ENCODE measurements at places on chromosomes 1 and 21.

- DNase-seq = no peak
Measured at GRCh38 chr1:10965546-10966226, 46.8 kb upstream of the TARDBP start.

- no peak for DNase-seq
Measured at GRCh38 chr1:68938051-68938666, 441.3 kb upstream of the DEPDC1 start.

- no peak for DNase-seq
Measured at GRCh38 chr21:20627594-20627993, 370.6 kb upstream of the NCAM2 start.

DNA sequence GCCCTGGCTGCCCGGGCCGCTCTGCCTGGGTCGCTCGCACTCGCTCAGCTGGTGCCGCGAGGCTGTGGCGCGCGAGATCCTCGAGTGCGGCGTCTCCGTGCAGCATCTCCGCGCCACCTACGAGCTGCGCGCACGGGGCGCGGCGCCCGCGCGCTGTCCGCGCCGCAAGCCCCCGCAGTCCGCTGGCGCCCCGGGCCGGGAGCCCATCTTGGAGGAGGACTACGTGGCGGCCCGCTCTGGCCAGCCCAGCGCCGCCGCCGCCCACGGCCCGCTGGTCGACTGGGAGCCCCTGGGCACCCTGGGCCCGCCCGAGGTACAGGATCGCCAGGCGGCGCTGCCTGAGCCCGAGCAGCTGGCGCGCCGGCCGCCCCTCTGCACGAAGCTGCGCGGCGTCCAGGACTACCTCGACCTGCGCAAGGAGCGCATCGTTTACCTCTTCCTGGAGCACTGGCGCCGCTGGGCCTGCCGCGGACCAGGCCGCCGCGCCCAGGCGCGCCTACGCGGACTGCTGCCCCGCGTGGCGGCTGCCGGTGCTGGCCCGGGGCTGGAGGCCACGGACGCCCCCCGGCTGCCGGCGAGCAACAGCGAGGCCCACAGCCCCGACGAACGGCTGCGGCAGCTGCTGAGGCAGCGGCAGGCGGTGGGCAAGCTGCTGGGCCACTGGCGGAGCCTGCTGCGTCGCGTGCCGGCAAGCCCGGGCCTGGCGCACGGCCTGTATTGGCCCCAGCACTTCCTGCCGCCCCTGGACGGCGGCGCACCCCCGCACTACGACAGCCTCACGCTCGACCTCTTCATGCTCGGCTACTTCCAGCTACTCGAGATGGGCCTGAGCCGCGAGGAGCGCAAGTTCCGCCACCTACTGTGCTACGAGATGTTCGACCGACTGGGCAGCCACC is 10.9 kb downstream of the TNFRSF25 start:
- DNase-seq = no peak

DNA sequence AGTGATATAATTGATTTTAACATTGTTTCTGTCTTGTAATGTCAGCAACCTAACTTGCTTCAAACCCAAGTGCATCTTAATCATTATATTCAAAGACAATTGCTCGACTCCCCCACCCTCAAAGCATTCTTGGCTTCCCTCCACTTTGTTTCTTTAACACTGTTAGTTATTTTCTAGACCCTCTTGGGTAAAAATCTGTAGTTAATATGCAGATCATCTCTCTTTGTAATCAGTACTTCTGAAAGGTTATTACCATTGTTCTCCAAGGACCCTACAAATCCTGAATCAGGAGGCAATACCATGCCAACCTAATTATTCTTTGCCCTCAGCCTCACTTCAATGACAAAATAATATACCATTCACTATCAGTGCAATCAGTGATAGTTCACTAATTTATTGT is 1075.7 kb downstream of the AMY1C start:
- DNase-seq = no peak

- no peak for DNase-seq
Measured at GRCh38 chr1:183206538-183207122, 20.6 kb downstream of the LAMC2 start.

- DNase-seq = peak; percentile 95
Measured at GRCh38 chr1:97137862-97138514, 416.4 kb downstream of the PTBP2 start.

DNA sequence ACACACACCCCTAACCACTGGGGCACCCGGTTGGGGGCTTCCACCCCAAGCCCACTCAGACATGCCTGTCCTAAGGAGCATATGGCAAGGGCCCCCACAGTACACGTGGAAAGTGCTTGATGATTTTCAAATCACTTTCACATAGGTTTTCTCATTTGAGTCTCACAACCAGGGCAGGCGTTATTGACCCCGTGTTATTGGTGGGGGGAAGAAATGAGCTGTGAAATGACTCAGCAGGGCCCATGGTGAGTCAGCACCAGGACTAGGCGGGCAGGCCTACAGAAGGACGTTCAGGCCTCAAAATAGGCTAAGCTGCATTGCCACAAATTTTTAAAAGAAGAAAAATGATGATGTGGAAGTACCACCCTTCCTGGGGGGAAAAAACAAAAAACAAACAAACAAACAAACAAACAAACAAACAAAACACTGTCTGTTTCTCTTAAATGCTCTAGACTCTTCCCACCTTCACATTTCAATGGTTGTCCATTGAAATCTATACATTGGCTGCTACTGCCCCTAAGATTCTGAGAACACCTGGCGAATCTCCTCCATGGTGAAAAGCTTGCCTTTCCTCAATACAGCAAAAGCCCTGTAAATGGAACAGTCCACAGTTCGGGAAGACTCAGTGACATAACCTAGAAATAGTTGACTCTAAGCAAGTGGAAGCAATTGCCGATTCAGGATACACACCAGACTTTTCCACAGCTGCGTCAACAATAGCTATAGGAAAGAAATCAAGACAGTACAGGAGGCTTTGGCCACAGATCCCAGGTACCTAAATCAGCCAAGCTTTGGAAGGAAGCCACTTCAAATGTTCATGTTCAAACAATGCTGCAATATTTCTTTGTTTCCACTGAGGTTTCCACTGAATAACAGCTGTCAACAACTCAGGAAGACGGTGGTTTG is 234.7 kb downstream of the TOMM20 start:
- no peak for DNase-seq

- DNase-seq = no peak
Measured at GRCh38 chr1:44698138-44698537, 23.6 kb downstream of the ARMH1 start.

- no peak for DNase-seq
Measured at GRCh38 chr1:93585059-93585966, 96.3 kb downstream of the BCAR3 start.

GRCh38 chr1:243438146-243438545 is 182.3 kb downstream of the SDCCAG8 start:
- DNase-seq = no peak

GRCh38 chr21:44874240-44874496 is 678 bp upstream of the PTTG1IP start:
- DNase-seq = no peak

DNA sequence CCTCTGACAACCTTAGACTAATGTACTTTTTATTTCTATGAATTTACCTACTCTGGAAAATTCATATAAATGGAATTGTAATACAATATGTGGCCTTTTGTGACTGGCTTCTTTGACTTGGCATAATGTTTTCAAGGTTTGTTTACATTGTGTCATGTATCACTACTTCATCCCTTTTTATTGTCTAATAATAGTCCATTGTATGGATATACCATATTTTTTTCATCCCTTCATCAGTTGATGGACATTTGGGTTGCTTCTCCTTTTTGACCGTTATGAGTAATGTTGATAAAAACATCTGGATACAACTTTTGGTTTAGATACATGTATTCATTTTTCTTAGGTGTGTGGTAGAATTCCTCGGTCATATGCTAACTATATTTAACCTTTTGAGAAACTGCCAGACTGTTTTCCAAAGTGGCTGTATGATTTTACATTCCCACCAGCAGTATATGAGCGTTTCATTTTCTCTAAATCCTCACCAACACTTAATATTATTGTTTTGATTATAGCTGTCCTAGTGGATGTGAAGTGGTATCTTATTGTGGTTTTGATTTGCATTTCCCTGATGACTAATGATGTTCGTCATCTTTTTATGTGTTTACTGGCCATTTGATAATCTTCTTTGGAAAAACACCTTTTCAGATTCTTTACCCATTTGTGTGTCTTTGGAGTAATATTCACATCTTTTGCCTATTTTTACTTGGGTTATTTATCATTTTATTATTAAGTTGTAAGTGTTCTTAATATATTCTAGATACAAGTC is 3.5 kb downstream of the RO60 start:
- DNase-seq = no peak

- no peak for DNase-seq
Measured at GRCh38 chr1:232593717-232594502, 36.0 kb downstream of the SIPA1L2 start.

GRCh38 chr21:43995521-43996105 is 16.5 kb upstream of the TRAPPC10 start:
- no peak for DNase-seq

DNA sequence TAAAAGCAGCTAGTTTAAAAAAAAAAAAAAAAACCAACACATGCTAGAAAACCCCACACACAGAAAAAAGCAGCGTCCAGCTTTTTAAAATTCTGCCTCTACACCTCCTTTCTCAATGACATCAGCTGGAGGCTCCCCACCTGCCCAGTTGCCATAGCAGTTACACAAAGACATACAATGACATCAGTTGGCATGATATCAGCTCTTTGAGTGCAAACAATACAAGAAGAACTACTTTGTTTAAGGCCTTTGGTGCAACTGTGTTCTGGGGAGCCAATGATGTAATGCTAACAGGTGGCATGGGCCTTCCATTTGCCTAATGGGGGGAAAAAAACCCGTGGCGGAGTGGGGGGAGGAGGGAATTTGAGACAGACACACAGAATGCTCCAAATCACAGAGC is 32.9 kb downstream of the DUSP10 start:
- DNase-seq = no peak

- DNase-seq = no peak
Measured at GRCh38 chr1:34929497-34929852, at the start of gene DLGAP3. Gene DLGAP3 (minus strand): TSS chr1:34929650. CDS start chr1:34905383, 24,267 bp downstream.

GRCh38 chr1:90135286-90135685 is 140.4 kb downstream of the ZNF326 start:
- DNase-seq = no peak

DNA sequence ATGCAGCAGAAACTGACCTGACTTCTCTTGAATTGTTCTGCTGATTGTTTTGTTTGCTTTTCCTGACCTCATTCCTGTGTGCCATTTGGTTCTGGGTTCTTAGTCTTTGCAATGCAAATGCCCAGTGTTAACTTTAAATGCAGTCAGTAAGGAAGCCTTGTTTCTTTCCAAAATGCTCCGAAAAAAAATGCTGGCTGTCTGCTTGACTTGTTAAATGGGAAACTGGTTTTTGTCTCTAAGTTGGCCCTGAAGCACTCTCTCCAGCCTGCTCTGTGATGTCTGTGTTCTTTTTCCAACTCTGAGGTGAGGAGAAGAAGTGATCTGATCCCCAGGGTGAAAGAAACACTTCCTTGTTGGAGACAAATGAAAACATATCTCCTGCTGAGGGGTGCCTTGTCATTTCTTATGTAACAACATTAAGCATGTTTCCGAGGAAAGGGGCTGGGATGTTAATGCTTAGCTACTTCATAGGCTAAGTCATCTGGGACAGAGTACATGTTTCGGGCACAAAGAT is 256.3 kb upstream of the ADGRL4 start:
- DNase-seq = no peak

DNA sequence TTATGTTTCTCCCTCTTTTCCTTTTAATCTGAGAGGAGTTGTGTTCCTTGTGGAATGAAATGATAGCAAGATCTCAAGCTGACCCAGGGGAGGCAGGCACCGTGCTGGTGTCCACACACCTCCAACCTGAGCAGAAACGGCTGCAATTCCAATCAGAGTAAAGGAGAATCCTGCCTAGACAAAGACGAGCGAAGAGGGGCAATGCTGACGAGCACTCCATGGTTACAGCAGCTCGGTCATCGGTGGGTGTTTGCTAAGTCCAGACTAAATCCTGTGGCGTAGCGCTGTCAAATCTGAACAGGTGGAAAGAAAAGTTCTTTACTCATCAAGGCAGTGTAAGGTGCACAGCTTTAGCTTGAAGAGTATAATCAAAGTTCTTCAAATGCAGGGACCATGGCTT is 74.8 kb downstream of the PLD5 start:
- no peak for DNase-seq

DNA sequence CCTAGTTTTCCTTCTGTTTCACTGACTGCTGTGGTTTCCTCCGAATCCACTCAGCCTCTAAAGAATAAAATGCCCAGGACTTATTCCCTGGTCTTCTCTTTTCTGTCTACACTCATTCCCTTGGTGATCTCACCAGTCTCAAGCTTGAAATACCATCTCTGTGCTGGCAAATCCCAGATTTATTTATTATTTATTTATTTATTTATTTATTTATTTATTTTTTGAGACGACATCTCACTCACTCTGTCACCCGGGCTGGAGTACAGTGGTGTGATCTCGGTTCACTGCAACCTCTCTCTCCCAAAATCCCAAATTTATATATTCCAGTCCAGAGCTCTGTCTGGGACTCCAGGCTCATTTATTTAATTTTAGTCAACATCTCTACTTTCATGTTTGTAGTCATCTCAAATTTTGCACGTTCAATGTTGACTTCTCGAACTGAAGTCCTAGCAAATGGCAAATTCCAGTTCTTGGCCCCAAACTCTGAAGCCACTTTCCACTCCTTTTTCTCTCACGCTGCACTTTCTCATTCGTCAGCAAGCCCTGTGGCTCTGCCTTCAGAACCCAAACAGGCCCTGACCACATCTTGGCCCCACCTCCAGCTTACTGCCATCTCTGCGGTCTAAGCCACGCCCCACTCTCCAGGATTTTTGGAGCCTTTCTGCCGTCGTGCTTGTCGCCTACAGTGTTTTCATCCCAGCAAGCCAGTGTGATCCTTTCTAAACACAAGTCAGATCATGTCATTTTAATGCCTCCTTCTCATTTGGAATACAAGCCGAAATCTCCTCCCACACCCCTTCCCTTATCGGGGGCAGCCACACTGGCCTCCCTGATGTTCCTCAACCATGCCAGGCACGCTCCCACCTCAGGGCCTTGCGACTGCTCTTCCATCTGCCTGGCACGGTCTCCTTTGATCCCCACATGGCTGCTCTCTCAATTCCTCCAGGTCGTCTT is 14.2 kb upstream of the TENT5B start:
- no peak for DNase-seq

GRCh38 chr1:203034422-203035110 is 8.3 kb downstream of the PPFIA4 start:
- no peak for DNase-seq

- DNase-seq = no peak
Measured at GRCh38 chr1:208235356-208235981, 8.7 kb downstream of the PLXNA2 start.

DNA sequence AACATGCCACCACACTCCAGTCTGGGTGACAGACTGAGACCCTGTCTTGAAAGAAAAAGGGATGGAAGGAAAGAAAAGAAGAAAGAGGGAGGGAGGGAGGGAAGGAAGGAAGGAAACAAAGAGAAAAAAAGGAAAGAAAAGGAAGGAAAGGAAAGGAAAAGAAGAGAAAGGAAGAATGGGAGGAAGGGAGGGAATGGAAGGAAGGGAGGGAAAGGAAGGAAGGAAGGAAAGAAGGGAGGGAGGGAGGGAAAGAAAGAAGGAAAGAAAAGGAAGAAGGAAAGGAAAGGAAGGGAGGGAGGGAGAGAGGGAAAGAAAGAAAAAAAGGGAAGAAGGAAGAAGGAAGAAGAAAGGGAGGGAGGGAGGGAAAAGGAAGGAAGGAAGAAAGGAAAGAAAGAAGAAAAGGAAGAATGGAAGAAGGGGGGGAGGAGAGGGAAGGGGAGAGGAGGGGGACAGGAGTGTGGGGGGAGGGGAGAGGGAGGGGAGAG is 5.0 kb upstream of the PPP1R15B start:
- DNase-seq = no peak

- DNase-seq = no peak
Measured at GRCh38 chr1:37064039-37064438, 29.7 kb upstream of the GRIK3 start.

- DNase-seq = no peak
Measured at GRCh38 chr1:64539781-64540218, 69.9 kb downstream of the CACHD1 start.
